ENCODE measurements at places on chromosomes 7 and 10. TPM values are rescaled to one million over a fixed set of nuclear protein-coding genes. Genes with fewer than 3 reads are reported as not detected.

The ACTL6B gene
- polyA plus RNA-seq = 0.25 TPM

The MUC3A gene
- polyA plus RNA-seq = 0.76 TPM

The C7orf57 gene
- polyA plus RNA-seq = not detected

The CLDN4 gene
- 51.2 TPM for polyA plus RNA-seq

The DNAJC2 gene
- 22.7 TPM for polyA plus RNA-seq

The SCART1 gene
- 0.43 TPM for polyA plus RNA-seq

The TMEM178B gene
- not detected for polyA plus RNA-seq

The STMP1 gene
- 29.9 TPM for polyA plus RNA-seq

The CHRM2 gene
- not detected for polyA plus RNA-seq

The SVIL gene
- polyA plus RNA-seq = 7.5 TPM

The GNAT3 gene
- not detected for polyA plus RNA-seq

The TDRD1 gene
- not detected for polyA plus RNA-seq

The FAM237B gene
- not detected for polyA plus RNA-seq

The SLC26A3 gene
- 2.1 TPM for polyA plus RNA-seq

The ACTR3C gene
- 10.1 TPM for polyA plus RNA-seq

The NKX2-3 gene
- 1.0 TPM for polyA plus RNA-seq

The BTBD16 gene
- polyA plus RNA-seq = not detected

The HMX3 gene
- not detected for polyA plus RNA-seq

The NME8 gene
- 0.31 TPM for polyA plus RNA-seq
